ENCODE measurements at places on chromosomes 12 and 14. TPM values are rescaled to one million over a fixed set of nuclear protein-coding genes. Genes with fewer than 3 reads are reported as not detected.

GRCh38 chr12:110067531-110067930 lies 19.2 kb upstream of the C12orf76 start:
- no peak for DNase-seq

GRCh38 chr12:53103860-53104305 lies 597 bp downstream of the SOAT2 start:
- DNase-seq = no peak

Gene SPATS2
- total RNA-seq = 9.3 TPM

Gene C3AR1
- 17.8 TPM for total RNA-seq

DNA sequence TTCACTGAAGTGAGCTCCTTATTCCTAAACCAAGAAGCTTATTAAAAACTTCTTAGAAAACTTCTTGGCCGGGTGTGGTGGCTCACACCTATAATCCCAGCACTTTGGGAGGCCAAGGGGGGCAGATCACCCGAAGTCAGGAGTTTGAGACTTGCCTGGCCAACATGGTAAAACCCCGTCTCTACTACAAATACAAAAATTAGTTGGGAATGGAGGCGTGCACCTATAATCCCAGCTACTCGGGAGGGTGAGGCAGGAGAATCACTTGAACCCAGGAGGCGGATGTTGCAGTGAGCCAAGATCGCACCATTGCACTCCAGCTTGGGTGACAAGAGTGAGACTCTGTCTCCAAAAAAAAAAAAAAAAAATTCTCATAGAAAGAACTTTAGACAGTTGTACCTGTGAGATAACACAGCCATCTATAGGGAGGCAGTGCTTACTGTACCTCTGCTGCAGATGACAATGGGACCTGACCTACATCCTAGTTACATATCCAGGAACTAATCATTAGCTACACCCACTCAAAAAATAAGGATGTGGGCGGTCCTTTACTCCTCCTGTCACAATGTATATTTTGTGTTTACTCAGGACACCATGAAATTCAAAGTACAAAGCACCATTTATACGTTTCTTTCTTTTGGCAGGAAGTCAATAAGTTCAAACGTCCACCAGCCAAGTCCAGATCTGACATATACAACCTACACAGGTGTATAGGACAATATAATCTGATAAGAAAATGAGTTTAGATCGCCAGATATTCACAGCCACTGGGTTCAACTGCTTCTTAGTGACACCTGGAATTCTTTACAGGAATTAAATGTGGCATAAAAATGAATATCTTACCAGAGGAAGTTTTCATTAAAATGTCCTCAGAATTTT lies 14.9 kb downstream of the STXBP6 start:
- DNase-seq = no peak

- no peak for DNase-seq
Observed at GRCh38 chr12:102394200-102394599, 86.2 kb downstream of the IGF1 start.

DNA sequence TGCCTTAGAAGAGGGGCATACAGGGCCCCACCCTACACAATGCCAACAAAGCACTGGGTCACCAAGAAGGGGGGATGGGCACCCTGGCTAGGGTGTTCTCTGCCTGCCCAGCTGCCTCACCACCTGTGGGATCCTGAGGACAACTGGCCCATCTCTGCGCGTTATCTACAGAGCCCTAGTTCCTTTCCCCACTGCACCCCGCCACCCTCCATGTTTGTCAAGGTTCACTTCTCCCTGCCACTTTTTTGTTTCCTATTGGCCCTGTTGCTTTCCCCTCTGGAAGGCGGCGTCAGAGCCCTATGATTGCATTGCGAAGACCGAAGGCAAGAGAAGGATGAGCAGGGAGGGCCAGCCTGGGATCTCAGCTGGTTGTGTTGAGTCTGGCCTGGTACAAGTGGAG lies 1.6 kb downstream of the SLC48A1 start:
- no peak for DNase-seq

Gene TARBP2
- 19.6 TPM for total RNA-seq

DNA sequence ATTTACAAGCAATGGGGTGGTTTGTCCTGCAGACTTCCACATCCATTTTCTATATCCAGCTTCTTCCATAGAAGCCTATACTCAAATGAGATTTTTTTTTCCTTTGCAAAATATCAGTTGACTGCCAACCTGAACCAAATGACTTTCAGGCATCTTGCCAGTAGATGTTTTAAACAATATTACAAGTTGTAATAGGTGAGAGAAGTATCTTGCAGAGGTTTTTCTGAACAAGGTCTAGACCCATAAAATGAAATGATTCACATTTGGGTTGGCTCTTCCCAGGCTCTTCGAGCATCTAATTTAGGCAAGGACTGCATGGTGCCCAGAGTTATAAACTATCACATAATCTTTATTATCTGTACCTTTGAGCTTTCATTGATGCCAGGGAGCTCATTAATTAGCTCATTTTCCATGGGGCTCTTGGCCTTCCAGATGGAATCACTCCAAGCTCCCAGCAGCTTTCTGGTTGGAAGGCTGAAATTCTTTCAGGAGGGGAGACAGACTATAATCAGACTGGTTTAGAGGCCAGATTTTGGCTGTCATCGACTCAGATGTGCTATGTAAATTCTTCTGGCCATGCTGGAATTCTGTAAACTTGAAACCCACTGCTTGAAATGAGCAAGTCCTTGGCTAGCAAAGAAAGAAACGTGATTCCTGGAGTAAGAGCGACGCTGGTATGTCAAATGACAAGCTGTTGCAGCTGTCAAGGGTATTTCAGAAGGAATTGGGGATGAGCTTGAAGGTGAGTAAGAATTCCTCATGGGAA lies 32.2 kb upstream of the DICER1 start:
- no peak for DNase-seq

DNA sequence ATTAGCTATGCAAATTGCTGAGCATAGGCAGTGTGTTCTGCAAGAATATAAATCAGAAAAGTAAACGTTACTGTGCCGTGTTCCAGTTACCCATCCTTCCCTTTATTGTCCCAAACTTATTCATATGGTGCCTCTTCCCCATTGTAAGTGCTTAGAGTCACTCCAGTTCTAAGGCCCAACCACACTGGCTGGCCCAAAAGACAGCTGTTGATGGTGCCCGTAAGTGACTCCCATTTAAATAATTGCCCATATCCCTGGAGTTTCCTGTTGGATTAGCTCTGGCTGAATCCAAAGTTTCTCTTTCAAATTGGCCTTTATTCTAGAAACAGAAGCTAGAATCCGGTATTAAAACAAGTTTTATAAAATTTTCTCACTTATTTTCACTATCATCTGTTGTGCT lies 400.1 kb upstream of the DDHD1 start:
- DNase-seq = no peak

Gene SPIC
- not detected for total RNA-seq

GRCh38 chr12:57176846-57177245 lies 29.4 kb upstream of the LRP1-AS start:
- DNase-seq = no peak

Gene P2RX2
- not detected for total RNA-seq

DNA sequence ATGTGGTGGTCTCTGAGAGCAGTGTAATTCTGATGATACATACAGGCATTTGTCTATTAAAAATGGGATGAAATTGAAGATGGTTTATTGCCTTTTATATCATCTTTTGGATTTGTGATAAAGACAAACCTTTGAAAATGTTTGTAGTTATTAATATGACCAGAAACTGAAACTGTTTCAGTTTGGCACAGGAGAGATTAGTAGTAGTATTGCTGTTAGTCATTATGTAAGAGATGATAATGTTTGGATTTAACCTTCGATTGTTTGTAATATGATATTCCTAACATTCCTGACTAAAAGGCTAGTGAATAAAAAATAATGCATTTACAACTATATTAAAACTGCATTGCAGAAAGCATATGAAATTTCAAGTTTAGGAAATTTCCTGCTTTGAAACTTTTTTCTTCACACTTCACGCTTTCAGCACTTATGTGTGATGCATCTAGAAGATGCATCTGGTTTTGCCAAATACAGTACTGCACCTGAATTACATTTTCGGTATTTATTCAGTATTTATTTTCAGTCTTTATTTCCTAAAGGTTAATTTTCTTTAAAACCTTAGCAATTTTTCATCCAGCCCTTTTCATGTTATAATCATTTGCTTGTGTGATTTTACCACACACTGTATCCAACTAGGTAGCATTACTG lies 25.5 kb downstream of the ADIPOR2 start:
- DNase-seq = no peak

Gene LTBR
- total RNA-seq = 149 TPM

GRCh38 chr12:68882251-68882964 lies 50.6 kb downstream of the CPM start:
- no peak for DNase-seq

GRCh38 chr14:63656194-63656593 lies 14.5 kb upstream of the WDR89 start:
- DNase-seq = no peak

DNA sequence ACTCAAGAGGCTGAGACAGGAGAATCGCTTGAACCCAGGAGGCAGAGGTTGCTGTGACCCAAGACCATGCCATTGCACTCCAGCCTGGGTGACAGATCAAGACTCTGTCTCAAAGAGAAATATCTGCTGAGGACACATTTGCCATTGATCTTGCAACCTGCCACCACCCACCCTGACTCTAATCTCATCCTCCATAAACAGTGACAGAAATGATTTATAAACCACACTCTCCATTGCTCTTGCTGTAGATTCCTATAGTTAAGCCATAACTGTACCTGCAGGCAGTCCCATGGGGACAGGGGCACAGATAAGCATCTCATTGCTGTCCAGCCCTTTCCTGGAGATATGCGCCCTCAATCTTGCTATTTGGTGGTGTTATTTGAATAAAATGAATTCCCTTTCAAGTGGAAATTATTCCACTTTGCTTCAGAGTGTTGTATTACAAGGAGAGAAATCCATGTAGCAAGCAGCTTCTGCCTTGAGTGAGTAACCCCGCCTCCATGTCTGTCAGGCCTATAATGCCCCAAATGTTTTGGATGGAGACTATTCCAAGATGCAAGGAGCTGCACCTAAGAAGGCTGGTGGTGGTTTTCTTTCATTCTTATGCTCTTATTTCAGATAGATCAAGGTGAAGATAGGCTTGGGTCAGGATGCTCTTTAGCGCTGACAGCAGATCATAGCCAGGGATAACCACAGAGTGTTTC lies 3.0 kb upstream of the ZDHHC22 start:
- DNase-seq = no peak

DNA sequence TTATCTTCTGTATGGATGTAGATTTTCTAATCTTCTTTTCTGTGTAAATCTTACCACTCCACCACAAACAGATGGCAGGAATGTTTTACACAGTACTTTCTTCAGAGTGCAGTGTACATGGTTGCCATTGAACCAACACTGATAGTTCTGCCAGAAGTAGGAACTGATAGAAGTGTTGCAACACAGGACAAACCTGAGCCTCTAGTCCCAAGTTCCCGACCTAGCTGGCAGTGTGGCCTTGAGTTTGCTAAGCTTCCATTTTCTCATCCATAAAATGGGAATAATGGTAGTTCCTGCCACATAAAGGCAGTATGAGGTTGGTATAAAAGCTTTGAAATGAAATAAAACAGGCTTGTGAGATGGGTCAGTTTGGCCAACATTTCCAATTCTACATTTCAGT lies 50.8 kb upstream of the SAV1 start:
- DNase-seq = no peak

- DNase-seq = no peak
Observed at GRCh38 chr12:116213014-116213413, 64.5 kb downstream of the MED13L start.

DNA sequence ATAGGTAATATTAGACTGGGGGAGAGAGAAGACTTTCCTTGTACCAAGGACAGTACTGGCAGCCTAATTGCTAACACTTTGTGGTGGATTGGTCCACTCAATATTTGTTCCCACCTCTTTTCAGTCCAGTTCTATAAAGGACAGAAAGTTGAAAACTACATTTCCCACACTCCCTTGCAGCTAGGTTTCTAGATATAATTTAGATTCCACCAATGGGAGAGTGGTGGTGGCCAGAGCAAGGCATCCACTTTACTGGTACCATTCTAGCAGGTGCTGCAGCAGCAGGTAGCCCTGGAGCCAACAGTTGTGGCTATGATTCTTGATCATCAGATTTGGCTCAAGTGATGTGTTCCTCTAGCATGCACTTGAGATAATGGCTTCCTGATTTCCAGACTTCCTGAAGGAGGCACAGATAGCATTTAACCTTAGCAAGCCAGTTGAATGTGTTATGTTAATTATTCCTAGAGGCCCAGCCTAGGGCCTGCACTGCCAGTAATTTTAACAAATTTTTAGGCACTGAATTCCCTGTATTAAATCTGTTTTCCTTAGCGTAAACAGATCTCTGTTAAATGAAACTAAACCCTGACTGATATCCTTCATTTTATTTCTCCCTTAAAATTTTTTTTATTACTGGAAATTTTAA lies 24.4 kb downstream of the SLC38A1 start:
- no peak for DNase-seq

GRCh38 chr14:69260861-69261564 lies 1.1 kb downstream of the GALNT16 start:
- DNase-seq = no peak

Gene PPP1R3E
- 6.4 TPM for total RNA-seq

DNA sequence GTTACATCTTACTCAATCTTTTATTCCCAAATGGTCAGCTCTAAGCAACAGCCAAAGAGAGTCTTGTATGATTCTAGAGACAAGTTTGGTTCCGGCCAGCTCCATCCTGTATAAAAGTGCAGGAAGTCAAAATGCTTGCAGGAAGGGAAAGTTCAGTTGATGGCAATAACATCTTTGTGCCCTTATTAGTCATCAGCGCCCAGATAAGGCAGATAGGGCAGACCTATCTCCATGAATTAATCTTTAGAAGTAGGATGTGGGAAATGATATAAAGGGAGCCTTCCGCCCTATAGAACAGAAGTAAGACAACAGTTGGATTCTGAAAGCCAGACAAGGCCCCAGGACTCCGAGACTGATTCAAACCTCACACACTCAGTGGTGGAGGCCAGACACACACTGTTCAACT lies 6.4 kb downstream of the GNS start:
- no peak for DNase-seq

Gene RPS6KA5
- 1.8 TPM for total RNA-seq

DNA sequence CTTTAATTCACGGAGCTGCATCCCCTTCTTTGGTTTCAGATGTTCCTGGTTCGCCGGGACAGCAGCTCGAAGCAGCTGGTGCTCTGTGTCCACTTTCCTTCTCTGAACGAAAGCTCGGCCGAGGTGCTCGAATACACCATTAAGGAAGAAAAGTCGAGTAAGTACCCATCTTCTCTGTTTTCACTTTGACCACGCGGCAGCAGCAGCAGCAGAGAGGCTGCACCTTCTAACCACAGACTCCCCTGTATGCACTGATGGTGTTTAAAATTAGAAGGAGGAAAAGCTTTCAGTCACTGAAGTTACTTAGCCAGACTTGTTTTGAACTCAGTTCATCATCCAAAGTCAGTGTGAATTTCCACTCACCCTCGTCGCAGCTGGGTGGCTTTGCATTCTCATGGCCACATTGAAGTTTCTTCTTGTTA lies 63.8 kb downstream of the RIN3 start:
- DNase-seq = no peak

DNA sequence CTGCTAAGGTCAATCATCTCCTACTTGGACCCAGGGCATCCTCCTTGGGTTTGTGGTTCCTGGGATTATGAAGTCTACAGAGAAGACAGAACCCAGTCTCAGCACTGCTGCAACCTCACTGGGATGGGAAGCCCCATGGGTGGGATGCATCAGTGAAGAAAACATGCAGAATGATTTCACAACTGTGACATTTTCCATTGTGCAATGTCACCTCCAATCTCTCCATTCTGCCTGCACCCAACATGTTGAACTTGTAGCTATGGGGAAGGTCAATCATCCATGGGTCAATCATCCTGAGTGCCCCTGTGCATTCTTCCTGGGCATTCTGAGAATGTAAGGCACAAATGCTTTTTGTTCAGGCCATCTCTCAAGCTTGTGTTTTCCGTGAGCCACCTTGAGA lies 1004.4 kb upstream of the TMEM132C start:
- DNase-seq = no peak

- no peak for DNase-seq
Observed at GRCh38 chr12:1977109-1977508, 27.1 kb downstream of the DCP1B start.

All from omental fat pad (tissue), 4 donors.